Activated CD4-positive, alpha-beta memory T cell treated with anti-CD3 and anti-CD28 coated beads, Interleukin-2, amount 10 ng/mL, durations not matched to agents 7 days and 5 days (primary cell): ENCODE measurements at places on chromosomes 6 and 20. TPM values are rescaled to one million over a fixed set of nuclear protein-coding genes. Genes with fewer than 3 reads are reported as not detected.

Gene CST7
- total RNA-seq, result 178 TPM

Gene FAM83D
- 18.9 TPM for total RNA-seq

Gene TSPO2
- total RNA-seq, result not detected

DNA sequence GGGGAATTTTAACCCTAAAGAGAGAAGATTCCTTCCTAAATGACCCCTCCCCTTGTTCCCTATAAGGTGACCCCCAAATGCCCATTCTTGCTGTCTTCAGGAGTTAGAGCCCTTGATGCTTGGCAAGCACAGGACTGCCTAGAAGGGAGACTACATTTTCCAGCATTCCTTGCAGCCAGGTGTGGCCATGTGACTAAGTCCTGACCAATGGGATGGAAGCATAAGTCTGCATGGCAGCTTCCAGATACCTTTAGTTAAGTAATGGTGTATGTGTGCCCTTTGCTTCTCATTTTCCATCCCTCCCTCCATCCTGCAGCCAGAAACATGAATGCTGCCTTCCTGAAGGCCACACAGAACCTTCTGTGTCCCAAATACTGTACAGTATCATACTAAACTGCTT lies 5.5 kb downstream of the BFSP1 start:
- DNase-seq, result peak; percentile 32

GRCh38 chr6:75611702-75612375 lies 10.2 kb downstream of the SENP6 start:
- DNase-seq, result peak; percentile 38

DNA sequence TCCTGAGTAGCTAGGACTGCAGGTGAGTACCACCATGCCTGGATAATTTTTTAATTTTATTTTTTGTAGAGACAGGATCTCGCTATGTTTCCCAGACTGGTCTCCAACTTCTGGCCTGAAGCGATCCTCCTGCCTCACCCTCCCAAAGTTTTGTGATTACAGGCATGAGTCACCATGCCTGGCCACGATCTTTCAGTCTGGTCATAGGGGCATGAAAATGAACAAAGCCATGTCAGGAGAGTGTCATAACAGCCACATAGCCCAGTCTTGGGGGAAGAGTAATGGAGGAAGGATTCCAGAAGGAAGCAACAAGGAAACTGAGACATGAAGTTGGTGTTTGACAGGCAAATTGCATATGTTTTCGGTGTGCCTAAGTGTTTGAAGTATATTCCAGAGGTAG lies 17.0 kb upstream of the SNX3 start:
- no peak for DNase-seq

GRCh38 chr6:139439349-139439748 lies 64.9 kb upstream of the CITED2 start:
- DNase-seq, result no peak

DNA sequence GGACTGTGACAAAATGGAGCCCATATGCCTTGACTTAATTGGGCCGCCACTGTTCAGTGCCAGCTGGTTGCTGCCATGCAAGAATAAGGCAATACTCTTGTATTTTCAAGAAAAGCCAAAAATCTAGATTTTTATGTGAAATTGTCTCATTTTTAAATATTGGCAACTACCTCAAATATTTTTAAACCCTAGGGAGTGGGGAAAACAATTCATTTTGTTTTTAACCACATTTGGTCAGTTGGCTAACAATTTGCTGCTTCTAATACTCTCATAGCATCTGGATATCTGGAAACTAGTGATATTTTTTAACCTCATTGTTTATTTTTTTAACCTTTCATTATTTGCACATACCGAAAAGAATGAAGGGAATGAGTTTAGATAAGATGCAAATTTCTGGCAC lies 91.0 kb downstream of the EYA2 start:
- no peak for DNase-seq

- DNase-seq, result no peak
Observed at GRCh38 chr20:56964901-56965300, 301.5 kb downstream of the BMP7 start.

DNA sequence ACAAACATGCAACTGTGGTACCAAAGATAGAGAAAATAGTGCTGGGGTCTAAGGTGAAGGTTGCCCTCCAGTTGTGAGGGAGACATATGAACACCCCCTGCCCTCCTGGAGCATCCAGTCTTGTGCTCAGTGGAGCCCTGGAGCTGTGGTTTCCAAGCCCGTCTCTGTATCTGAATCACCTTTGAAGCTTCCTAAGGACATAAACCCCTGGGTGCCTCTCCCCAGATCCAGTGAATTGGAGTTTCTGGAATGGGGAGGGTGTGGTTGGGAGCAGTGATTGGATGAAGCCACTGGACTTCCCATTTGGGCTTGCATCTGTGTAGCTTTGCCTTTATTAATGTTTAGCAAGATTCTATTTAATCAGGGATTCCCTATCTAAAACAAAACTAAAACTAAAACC lies 22.4 kb upstream of the E2F3 start:
- DNase-seq, result no peak

GRCh38 chr20:25020345-25020744 lies 27.8 kb upstream of the APMAP start:
- DNase-seq, result no peak

DNA sequence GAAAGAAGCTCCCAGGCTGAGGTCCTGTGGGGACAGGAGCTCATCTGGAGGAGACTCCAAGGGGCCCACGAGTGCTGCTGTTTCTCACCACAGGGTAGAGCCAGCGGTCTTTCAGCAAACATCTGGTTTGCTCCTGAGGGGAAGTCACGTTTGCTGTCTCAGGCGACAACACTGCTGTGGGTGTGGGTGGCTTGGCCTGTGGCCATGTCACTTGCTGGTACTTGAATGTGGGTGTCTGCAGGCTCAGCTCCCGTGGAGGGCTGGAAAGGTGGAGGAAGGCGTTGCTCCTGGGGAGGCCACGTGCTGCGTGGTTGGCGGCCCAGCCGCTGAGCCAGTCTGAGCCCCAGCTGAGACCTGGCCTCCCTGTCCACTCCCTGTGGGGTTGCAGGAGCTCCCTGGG lies 52.8 kb upstream of the MPC1 start:
- DNase-seq, result peak; percentile 26
